Peyer's patch (tissue), 4 donors: ENCODE measurements at places on chromosomes 16 and 17.

DNA sequence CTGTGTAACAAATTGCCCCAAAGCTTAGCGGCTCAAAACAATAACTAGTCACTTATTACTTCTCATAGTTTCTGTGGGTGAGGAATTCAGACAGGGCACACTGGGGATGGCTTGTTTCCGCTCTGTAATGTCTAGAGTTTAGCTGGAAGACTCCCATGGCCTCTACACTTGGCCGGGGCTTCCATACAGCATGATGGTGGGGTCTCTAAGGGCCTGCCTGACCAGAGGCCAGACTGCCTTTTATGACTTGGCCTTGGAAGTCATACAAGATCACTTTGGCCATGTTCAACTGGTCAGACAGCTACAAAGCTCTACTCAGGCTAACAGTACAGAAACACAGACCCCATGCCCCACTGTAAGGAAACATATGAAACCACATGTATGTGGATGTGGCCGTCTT is 8.2 kb downstream of the GLP2R start:
- DNase-seq: no peak

DNA sequence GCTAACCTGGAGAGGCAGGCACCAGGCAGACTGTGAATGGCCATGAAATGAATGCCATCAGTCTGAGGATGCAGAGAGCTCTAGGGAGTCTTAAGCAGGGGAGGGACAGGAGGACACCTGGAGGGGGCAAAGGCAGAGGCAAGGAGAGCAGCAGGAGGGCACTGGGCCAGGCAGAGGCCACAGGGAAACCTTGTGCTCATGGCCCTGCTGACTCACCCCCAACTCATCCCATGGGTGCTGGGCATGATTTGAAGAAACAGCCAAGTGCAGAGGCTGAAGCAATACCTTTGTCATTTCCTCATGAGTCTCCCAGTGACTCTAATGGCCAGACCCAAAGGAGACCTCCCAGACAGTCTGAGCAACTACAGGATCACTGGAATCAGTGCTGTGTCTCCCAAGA is 141.4 kb downstream of the TMEM132E start:
- no peak for DNase-seq

DNA sequence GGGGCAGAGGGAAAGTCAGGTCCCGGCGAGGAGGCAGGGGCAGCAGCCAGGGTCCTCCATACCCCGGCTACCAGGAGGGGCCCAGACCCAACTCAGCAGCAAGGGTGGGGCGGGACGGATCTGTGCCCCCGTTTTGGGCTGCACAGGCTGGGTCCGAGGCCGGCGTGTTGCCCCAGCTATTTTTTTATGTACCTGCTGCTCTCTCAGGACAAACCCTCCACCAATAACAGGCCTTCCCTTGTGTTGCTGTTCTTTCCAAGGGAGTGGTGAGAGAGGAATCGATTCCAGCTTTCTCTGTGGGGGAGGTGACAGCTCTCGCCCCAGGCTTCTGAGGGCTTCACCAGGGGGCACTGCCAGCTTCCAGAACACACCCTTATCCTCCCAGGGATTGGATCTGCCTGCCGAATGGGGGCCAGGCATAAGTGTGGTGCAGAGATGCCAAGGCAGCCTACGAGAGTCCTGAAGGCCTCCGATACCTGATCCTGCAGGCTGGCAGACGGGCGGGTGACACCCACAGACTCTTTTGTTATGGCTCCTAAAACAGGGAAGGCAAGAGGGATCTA is 22.3 kb downstream of the RTN4RL1 start:
- DNase-seq: no peak

- DNase-seq: no peak
These were observed 15.2 kb upstream of the KPNA2 start for GRCh38 chr17:68020409-68020756.

- no peak for DNase-seq
These were observed 245.3 kb downstream of the BCAS3 start for GRCh38 chr17:60923000-60923399.

DNA sequence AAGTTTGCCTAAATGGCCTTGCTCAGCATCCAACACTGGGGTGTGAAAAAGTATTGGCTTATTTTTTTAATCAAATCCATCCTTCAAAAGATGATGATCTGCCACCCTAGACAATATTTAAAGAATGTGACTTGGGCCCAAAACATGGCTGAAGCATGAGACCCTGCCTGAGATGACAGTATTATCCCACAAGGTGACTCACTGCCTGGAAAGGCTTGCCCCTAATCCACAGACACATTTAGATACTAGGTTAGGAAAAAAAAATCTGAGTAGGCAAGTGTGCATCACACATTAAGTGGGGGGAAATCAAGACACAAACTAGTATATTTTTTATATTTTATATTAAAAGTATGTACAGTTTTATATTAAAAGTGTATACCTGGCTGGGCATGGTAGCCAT is 38.4 kb downstream of the TOM1L2 start:
- DNase-seq: no peak

DNA sequence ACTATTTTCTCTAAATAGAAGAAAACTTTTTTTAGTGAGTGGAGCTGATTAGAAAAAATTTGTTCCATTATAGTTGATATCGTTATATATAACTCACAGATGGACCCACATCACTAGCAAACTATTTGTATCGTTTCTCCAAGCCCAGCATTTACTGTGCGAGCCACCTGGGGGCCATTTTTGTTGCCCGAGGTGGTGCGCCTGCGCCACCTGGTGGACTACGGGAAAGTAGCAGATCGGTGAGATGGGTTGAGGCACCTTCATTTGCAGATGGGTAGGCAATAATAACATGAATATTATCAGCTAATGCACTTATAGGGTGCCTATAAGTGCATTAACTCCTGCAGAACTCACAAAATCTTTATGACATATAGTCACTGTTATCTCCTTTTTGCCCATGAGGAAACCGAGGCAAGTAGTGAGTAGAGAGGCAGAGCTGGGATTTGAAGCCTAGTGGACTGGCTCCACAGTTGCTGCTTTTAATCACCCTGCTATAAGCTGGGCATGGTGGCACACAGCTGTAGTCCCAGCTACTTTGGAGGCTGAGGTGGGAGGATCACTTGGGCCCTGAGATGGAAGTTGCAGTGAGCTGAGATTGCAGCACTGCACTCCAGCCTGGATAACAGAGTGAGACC is 23.2 kb upstream of the NTN1 start:
- peak; percentile 90 for DNase-seq

GRCh38 chr17:36197387-36197703 is 787 bp upstream of the CCL3L1 start:
- no peak for DNase-seq

DNA sequence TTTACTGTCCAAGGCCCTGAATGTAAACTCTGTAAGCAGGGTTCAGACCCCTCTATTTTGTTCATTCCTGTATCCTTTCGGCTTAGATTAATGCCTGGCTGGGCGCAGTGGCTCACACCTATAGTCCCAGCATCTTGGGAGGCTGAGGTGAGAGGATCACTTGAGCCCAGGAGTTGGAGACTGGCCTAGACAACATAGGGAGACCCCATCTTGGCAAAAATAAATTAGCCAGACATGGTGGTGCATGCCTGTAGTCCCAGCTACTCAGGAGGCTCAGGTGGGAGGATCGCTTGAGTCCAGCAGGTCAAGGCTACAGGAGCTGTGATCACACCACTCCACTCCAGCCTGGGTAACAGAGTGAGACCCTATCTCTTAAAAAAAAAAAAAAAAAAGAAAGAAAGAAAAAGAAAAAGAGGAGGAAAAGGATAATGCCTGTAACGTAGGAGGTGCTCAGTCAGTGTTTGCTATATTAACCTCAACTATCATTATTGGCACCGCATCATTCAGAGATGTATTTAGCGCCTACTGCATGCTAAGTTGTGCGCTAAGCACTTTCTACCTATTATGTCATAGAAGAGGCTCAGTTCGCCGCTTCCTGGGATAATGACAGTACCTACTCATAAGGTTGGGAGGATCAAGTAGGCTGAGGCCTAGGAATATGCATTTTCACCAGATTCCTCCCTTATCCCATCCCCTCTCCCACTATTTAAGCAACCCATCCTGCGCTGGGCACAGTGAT is 5.0 kb downstream of the SOCS1 start:
- no peak for DNase-seq

- no peak for DNase-seq
These were observed 197.7 kb downstream of the WWOX start for GRCh38 chr16:78297066-78297666.

- DNase-seq: no peak
These were observed 114.4 kb upstream of the HAS3 start for GRCh38 chr16:68991075-68991474.

DNA sequence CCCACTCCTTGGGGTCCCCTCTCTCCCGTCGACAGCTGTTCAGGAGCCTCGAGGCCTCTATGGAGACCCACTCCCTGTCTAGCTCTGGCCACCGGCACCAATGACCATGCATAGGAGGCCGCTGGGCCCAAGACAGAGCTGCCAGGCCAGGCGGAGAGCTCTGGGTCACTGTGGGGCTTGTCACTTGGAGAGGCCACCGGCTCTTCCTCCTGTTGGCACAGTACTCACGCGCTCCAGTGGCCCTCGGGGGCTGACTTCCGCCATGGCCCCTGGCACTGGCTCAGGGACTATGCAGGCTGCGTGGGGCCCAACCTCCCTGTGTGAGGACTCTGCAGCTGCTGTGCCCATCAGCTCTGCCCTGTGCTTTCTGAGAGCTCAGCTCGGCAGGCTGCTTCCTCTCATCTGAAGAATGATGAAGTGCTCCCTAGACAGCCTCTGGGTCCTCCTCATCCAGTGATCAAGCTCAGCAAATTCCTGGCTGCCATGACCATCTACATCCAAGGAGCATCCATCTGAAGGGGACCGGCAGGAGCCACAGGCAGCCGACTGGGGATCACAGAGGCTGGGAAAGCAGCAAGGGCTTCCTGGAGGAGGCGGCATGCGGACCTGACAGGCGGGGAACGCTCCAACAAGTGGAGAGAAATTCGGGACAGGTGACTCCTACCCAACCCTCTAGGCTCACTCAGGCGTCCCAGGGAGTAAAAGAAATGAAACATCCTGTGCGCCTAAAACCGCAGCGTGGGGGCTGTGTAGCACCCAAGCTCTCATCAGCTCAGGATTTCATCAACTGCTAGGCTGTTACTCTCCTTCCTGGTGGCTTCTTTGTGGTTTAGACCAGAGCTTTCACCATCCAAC is 16.8 kb downstream of the GALNS start:
- no peak for DNase-seq

DNA sequence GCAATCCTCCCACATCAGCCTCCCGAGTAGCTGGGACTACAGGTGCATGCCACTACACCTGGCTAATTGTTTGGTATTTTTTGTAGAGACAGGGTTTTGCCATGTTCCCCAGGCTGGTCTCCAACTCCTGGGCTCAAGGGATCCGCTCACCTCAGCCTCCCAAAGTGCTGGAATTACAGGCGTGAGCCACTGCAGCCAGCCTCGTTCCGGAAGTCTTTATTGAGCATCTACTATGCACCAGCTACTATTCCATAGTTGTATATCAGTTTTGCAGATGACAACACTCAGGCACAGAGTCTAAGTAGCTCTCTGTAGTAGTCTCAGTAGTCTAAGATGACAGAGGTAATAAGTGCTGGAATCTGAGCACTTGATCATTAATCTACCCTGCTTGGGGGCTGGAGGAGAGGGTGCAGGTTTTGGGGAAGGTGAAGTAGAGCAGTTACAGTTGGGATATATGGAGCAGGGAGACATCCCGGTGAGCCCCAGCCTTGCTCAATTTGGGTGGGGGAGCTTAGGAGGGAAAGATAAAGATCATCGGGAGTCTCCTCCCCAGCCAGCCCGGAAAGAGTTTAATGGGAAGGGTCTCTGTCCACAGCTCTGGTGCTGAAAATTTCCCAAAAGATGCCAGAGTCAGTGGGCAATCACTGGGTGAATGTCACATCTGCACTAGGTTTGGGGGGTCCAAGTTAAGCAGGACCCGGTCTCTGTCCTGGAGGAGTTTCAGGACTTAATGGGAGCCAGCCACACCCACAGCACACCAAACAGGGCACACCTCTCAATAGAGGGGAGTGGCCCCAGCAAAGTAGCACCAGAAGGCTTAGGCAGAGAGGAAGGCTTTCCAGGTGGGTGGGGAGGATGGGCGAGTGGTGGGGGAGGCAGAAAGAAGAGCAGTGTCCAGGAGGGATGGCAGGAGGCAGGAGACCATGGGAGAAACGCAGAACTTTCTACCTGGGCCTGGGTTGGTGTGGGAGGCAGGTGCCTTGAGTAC is 1.7 kb downstream of the OTOP3 start:
- DNase-seq: no peak

- no peak for DNase-seq
These were observed 40.4 kb downstream of the ZNF778 start for GRCh38 chr16:89257757-89258465.

- DNase-seq: no peak
These were observed 2.9 kb downstream of the OR1F1 start for GRCh38 chr16:3190949-3191353.

GRCh38 chr17:27362909-27363308 is 69.0 kb downstream of the WSB1 start:
- DNase-seq: peak; percentile 10

DNA sequence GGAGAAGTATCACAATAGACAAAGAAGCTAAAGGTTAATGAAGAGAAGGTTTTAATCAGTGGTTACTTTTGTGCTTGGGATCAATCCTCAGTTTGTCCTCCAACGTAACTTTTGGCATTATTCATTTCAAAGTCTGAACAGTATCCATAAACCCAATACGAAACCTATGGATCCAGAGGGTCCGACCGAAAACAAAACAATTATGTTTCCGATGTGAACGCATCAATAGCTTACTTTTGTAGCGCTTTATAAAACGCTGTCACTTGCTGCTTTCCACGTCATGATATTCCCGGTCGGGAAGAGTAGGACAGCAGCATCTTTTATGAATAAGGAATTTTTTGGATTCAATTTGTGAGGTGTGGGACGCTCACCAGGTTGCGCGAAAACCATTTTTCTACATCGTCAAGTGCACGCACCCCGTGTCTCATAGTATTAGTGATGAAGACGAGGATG is 383.8 kb downstream of the ZFHX3 start:
- no peak for DNase-seq

DNA sequence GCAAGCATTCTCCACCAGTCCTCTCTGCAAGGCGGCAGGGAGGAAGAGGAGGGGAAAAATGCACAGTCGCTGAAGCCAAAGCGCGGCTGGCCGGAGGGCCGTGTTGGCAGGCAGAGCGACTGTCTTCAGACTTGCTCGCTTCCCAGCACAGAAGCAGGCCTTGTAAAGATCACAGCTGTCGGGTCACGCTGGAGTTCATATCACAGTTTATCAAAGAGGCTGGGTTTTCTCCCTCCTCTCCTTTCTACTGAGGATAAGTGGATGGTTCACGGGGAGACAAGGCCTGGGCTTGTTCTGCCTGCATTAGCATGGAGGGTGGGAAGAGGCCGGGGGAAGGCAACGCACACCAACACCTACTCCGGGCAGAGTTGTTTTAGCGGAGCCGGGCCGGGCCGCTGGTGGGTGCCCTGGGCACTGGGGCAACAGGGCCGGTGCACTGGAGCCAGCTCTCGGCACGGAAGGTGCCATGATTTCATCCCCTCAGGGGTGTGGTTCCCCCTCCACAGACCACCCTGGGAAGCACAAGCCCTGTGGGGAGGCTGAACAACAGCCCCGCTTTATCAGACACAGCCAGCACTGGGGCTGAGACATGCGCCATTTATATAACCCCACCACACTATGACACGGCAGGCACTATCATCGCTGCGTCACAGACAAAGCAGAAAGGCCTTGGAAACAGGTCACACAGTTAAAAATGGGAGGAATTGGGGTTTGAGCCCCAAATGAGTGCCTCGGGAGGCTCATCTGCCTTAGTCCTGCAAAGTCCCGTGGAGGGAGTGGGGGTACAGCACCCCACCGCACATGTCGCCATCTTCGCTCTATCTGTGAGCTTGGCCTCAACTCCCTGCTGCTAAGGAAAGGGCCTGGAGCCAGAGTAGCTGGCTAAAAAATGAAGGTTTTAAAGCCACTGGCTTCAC is 40.3 kb upstream of the MTSS2 start:
- DNase-seq: no peak
